ENCODE measurements at places on chromosomes 5 and 9. TPM values are rescaled to one million over a fixed set of nuclear protein-coding genes. Genes with fewer than 3 reads are reported as not detected.

The SUSD3 gene
- 0.36 TPM for total RNA-seq

The PCDHGA6 gene
- 5.1 TPM for total RNA-seq

The PIP5K1B gene
- total RNA-seq: not detected

The SPINK5 gene
- not detected for total RNA-seq

The GPRIN1 gene
- total RNA-seq: 1.8 TPM

The DRD1 gene
- total RNA-seq: under 0.01 TPM

The IL7R gene
- 2.7 TPM for total RNA-seq

The PTCD2 gene
- total RNA-seq: 9.4 TPM

The PTGER4 gene
- total RNA-seq: 10.6 TPM
